Stimulated activated naive CD4-positive, alpha-beta T cell treated with Interleukin-2 at 50 U/mL for 16 hours (primary cell): ENCODE measurements at places on chromosomes 1 and 21.

DNA sequence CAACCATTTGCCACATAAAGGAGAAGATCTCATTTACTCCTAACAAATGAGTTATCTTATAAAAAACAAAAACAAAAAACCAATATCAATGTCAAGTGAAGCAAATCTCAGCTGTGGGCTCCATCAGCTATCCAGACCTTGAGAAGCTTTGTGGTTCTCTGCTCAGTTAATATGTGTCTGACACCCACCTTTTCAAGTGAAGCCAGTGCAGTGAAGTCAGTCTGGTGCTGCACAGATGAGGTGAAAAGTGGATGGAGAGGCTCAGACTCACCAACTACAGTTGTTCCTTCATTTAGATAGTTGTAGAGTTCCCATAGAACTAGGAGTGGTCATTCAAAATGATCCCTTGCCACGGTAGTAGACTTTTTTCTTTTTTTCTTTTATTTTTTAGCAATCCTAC lies 106.8 kb downstream of the NTNG1 start:
- no peak for DNase-seq

GRCh38 chr1:196309386-196309785 lies 298.9 kb downstream of the KCNT2 start:
- no peak for DNase-seq

GRCh38 chr1:201618389-201618788 lies 79.5 kb downstream of the NAV1 start:
- DNase-seq: no peak

DNA sequence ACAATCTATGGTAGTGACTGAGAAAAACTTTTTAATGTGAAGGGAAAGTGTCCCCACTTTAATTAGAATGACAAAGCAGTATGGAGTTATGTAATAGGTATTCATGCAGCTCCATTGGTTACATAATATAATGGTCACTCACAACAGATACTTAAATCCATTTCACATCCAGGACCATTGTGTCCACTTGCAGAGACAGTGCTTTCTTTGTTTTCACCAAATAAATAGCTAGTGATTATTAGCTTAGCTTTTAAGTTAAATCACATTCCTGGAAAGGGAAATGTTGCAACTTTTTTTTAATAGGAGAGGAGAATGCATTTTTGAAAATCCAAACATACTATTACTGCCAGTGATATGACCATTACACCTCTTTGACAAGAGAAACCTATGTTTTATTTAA lies 22.9 kb downstream of the RGL1 start:
- DNase-seq: no peak

- DNase-seq: no peak
These were observed 21.6 kb downstream of the URB1 start for GRCh38 chr21:32370998-32371766.

DNA sequence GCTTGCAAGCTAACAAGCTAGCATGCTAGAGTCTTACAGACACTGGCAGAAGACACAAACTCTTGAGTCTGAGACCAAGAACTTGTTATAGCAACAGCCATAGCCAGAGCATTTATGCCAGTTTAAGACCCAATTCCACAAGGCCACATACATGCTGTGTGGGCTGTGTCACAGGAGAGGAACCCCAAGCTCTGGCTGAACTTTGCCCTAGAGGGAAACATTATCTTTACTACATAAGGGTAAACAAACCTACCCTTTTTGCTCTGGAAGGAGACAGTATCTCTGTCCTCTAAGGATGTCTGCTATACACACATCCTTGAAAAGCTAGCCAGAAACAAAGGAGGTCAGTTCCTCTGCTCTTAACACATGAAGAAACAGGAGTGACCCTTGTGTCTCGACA lies 70.3 kb downstream of the HSF2BP start:
- no peak for DNase-seq

GRCh38 chr1:116503546-116504307 lies 67.1 kb downstream of the CD58 start:
- no peak for DNase-seq

DNA sequence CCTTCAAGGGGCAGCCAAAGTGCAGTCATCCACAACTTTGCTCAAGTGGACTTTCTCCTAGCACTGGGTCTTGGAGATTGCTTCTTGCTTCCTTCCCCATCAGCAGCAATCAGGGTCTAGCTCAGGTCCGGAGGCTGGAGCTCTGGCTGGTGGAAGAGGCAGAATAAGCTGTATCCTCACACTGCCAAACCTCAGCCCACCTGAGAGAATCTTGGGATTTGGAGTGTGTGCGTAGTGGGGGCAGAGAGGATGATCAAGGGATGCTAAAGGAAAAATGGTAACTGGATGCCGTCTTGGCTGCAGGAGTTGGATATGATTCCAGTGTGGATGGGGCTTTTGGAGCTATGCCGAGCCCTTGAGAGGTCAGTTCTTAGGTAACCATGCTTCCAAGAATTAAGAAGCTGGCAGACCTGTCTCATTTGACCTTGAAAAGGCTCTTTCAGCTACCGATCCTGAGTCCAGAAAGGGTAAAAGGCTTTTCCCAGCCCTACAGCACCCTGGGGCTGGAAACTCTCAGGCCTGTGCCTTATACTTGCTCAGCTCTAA lies 4.5 kb upstream of the NFASC start:
- no peak for DNase-seq

DNA sequence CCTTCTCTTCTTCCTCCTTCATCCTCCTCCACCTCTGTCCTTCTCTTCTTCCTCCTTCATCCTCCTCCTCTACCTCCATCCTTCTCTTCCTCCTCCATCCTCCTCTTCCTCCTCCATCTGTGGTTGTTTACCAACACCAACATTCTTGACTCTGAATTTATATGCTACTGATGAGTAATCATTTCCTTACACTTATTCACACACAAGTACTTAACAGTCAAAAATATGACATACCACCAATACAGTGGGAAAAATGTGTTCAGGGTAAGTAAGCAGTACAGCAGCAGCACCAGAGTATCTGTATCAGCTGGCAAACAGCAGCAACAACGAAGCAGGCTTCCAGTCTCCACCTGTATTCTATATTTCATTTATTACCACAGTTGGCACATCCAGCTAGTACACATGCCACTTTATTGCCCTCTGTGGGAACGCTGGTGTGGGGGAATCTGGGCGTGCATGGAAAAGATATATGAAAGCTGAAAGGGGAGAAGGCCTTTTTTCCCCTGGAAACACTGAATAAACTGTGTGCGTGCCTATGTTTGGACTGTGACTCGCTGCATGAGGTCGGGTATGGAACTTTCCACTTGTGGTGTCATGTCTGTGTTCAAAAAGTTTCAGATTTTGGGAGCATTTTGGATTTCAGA lies 16.0 kb downstream of the ADSS2 start:
- DNase-seq: peak; percentile 29

GRCh38 chr1:57424231-57425027 lies 569 bp upstream of the DAB1 start:
- no peak for DNase-seq

- DNase-seq: no peak
These were observed 2.6 kb upstream of the ZNF436 start for GRCh38 chr1:23371987-23372880.

DNA sequence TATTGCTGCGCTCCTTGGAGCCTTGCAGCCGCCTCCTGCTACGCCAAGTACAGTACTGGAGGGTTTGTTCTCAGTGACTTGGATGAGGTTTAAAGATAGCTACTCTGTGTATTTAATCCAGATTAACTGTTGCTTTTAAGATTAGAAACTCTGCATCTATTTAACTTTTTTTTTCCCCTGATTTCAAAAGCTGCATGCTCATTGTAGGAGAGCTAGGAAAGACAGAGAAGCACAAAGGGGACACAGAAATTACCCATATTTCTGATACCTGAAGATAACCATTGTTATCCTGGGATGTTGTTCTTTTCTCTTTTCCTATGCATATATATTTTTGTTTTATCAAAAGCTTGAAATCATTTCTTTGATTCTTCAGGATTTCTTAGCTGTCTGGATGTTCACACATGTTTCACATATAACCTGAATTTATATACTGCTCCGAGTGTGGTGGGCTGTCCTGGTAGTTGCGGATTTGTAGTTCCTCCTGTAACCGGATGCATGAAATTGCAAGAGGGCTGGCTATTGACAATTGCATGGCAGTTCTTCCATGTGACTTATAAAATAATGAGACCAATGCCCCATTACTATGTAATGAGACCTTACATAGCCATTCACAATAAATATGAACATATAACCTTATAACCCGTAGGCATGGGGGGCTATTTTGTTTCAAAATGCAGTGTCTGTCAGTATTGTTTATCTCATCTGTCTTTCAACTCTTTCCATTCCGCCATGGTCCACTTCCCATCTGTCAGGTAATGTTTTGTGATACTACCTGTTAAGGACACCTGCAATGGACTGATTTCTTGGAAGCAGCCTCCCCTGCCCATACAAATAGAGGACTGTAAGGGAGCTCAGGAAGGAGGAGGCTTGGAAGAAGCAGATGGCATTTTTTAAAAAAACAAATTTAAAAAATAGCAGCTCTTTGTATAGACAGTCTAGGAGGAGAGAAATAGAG lies 1.4 kb downstream of the RAVER2 start:
- DNase-seq: no peak

- no peak for DNase-seq
These were observed 325.8 kb downstream of the MATN1 start for GRCh38 chr1:30397576-30397975.

- no peak for DNase-seq
These were observed 2.7 kb downstream of the SLAMF7 start for GRCh38 chr1:160741612-160742348.

DNA sequence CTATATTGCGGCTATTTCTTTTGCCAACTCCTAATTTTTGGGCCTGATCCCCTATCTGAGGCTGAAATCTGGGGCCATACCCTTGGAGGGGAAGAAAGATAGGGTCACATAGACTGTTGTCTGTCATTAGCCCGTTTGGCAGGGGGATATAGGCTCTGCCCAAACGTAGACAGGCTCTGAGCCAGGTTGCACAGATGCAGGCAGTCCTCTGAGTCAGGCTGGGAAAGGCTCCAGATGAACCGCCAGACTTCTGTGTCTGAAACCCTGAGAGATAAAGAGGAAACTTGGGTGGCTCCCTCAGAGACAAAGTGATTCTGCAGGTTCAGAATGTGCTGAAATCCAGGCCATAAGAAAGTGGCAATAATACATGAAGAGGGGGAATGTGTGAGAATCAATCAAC lies 4.0 kb upstream of the CAP1 start:
- no peak for DNase-seq

GRCh38 chr1:231590453-231591198 lies 36.0 kb upstream of the DISC1 start:
- peak; percentile 22 for DNase-seq

DNA sequence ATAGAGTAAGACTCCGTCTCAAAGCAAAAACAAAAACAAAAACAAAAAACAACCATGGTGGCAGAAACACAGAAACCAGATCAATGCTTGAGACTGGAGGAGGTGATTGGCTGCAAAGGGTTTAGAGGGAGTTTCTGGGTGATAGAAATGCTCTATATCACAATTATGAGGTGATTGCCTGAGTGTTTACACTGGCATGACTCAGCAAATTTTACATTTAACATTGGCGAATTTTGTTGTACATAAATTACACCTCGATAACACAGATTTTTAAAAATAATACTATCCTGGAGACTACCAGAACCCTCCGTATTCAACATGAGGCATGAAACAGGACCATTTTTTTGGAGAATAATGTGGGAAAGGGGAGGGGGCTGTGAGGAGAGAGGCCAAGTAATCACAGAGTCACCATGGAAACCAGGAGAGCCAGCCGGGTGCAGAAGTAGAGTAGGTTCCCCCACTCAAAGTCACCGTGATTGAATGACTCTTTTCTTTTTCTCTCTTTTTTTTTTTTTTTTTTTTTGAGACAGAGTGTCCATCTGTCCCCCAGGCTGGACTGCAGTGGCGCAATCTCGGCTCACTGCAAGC lies 24.3 kb downstream of the HEYL start:
- no peak for DNase-seq

DNA sequence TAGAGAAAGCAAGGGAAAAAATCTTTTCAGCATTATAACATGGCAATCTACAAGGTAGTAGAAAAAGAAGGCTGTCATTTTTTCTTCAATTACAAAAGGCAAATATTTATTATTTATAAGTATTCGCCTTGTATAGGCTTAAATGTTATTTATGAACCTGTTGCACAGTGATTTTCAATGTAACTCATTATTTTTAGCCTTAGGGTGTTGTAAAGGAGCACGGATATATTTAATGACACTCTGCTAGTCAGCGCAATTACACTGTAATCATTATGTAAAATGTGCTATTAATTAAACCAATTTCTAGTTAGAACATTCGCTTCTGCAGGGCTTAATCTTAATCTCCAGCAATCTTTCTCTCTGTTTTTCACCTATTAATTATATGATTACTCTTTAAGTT lies 145.0 kb downstream of the ATG4C start:
- DNase-seq: no peak

GRCh38 chr1:70916034-70916427 lies 131.6 kb downstream of the PTGER3 start:
- no peak for DNase-seq

GRCh38 chr1:7616953-7617352 lies 154.1 kb upstream of the VAMP3 start:
- DNase-seq: no peak

DNA sequence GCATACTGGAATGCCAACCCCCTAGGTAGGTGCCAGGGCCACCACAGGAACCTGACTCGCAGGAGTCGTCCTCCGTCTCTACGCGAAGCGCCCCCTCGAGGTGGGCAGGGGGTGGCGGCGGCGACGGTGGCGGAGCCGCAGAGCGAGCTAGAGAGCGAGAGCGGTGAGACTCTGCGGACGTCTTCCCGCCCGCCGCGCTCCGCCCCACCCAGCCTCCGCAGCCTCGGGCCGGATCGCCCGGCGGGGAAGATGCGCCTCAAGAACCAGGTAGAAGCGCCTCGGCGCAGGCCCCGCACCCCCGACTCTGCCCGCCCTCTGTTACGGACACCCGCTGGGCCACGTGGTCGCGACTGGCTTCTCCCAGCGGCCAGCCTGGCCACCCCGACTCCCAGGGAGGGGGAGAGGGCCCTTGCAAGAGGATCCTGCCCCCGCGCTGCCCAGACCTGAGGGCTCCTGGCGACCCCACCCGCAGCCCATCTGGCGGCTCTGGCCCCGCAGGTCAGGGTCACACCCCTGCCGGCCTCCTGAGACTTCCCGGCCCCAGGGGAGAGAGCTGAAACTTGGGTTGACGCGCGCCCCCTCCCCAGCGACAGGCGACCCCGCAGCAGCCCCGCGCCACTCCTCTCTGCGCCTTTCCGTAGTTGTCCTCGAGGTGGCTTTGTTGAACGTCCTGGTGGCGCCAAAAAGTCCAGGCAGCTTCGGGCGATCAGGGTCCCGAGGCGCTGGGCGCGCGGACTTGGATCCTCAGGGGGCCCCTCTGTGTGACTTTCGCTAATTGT lies 24.4 kb upstream of the AGBL4 start:
- no peak for DNase-seq
